ENCODE measurements at places on chromosomes 5 and 9.

- DNase-seq = no peak
Measured at GRCh38 chr5:178278358-178279023, 45.9 kb upstream of the PHYKPL start.

DNA sequence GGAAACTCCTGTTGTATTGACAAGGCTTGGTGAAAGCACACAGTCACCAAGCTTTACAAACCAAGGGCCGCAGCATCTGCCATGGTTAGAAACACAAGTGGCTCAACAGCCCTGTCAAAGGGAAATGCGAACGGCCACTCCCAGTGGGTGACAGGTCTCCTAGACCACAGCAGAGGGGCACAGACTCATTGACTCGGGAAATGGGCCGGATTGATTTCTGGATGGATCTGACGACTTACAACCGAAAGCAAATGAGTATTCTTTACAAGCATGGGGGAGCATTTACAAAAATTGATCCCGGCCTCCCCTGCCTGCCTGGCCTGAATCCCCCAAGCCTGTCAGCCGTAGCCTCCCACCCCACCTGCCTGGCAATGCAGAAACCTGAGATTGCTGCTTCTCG, 48.2 kb downstream of the ADAMTS2 start:
- DNase-seq = no peak

GRCh38 chr9:75685062-75685461, 205.4 kb upstream of the PCSK5 start:
- no peak for DNase-seq

GRCh38 chr5:68344447-68345111, 129.0 kb downstream of the PIK3R1 start:
- DNase-seq = no peak

DNA sequence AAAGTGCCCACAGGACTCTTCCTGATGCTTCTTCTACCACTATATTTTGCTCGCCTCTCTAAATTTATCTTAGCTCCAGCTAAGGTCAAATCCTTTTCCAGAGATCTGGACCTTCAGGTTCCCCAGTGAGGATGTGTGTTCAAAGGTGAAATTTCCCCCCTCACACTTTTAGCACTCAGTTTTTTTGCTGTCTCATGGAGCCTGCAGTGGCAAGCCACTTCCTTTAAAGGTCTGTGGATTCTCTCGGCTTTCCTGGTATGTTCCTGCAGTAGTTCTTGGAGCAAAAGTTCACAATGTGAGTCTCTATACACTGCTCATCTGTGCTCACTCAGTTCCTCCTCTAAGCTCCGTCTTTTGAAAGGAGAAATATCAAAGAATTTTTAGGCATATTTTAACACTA, 181.4 kb downstream of the LURAP1L start:
- no peak for DNase-seq

DNA sequence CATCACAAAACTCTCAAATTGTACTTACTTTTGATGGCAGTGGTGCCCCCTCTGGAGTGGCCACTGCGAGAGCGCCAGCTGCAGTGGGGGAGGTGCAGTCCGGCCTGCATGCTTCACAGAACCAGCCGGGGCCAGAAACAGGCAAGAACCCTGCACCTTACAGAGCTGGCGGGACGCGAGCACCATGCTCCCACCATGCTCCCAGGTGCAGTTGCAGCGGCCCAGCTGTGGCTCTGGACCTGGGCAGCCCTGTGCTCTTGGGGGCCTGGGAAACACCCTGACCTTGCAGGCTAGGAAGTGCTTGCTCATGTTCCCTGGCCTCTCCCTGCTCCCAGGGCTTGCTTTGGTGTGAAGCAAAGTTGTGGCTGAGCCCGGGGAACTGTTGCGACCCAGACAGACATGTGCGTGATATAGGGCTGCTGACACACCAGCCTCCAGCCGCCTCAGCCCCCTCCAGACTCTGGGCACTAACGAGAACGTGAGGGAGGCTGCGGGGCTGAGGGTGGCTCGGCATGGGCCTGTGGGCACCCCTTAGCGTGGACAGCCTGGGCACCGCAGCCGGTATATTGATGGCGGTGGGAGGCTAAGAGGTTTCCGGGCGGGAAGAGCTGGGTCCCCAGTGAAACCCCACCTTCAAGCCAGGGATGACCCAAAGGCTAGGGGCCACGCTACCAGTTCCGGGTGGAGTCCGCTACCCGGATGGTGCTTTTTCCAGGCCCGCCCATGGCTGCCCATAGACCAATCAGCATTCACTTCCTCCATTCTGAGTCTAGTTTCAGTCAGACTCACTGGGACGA, 1809.9 kb upstream of the ACO1 start:
- no peak for DNase-seq

DNA sequence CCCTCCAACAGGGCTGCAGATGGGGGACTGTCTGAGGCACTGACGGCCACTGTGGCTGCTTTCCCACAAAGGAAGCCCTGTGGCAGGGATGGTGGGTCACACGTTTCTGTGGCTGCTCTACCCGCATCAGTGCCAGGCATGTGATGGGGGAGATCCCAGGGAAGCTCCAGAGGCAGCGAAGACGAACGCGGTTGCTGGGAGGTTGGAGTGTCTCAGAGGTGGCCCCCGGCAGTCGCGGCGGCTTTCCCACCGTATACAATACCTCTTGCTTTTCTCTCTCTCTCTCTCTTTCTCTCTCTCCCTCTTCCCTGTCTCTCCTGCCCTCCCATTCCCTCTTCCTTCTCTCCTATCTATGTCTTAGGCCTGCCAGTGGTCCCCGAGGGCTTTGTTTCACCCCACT, 56.7 kb downstream of the CYFIP2 start:
- no peak for DNase-seq

DNA sequence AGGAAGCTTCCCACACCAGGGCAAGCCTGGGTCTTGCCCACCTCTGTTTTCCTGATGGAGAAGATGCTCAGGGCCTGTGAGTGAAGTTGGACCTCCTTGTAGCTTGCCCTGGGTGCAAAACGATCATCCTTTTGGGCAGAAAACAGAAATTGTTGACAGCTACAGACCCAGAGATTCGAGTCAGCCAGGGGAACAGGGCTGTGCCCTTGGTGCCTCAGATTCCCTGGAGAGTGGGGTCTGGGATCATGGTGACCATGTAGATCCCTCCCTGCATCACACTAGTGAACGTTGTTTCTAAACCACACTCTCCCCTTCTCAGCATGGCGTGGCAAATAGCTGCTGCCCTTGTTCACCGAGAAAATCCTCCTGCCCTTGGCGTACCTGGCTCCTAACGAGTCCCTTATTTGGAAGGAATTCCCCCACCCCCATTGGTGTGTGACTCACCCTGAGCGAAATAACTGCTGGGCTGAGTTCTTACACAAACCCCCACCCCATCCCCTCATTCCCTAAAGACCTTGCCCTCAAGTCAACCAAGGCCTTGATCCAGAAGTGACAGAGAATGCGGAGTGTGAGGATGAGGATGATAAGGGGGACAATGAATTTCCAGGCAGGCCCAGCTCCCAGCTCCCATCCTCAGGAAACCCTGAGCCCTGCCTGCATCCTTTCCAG, 1.1 kb upstream of the DCANP1 start:
- no peak for DNase-seq

GRCh38 chr5:51379331-51379700, 3.9 kb upstream of the ISL1 start:
- no peak for DNase-seq

DNA sequence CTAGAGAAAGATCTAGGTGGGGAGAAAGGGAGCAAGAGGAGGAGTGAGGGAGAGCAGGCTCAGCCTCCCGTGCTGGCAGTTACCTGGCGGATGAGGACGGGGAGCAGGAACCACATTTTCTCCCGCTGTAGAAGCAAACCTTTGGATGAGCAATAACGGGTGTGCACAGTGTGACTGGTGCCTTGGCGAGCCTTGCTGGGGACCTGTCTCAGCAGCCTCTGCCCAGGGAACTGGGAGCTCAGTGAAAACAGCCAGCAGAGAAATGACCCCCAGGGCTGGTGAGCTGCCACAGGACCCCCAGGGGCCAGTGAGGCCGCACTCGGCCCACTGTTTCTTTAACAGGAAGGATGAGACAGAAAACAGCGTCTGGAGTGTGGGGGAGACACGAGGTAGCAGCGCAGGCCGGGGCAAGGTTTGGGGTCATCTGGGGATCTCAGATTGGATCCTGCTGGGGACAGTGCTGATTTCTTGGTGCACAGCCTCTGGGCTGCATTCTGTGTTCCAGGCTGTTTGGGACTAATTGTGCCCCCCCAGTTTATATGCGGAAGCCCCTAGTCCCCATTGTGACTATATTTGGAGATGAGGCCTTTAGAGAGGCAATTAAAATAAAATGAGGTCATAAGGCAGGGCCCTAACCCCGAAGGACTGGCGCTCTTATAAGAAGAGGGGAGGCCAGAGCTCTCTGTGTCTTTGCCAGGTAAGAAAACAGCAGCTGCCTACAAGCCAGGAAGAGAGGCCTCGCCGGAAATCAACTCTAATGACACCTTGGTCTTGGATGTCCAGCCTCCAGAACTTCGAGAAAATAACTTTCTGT, 118.8 kb upstream of the PHYKPL start:
- no peak for DNase-seq

DNA sequence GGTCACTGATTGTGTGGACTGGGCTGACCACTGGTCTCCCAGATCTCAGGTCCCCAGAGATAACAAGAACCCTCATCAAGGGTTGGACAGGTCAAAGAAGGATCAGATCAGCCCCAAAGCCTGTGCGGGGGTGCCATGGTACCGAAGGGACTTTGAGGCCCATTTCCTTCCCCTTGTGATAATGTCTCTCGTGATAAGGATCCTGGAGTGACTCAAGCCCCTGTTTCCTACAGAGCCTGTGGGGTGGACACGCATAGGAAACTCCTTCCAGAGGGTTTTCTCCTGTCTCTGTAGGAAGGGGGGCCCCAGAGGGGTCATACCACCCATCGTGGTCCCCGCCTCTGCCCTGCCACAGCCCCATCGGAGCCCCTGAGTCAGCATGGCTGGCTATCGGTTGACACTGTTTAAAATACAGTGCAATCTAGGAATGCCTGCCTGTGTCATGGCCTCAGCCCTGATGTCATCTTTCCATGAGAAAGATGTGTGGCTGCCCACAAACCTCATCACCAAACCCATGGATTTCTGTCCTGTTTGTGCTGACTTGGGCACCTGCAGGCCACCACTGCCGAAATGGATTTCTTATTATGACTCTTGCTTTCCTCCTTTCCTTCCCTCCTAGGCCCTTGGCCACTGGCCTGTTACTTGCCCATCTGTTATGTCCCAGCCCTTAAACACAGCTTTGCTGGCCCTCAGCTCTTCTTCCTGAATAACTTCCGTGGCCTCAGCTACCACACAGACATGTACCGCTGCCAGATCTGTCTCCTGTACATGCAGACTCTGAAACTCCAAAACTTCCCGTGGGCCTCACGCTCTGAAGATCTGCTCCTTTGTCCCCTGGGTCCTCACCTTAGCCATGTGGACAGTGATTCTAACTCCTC, 2.9 kb upstream of the CSF2 start:
- no peak for DNase-seq

- DNase-seq = no peak
Measured at GRCh38 chr5:6508931-6509330, 60.3 kb downstream of the UBE2QL1 start.

DNA sequence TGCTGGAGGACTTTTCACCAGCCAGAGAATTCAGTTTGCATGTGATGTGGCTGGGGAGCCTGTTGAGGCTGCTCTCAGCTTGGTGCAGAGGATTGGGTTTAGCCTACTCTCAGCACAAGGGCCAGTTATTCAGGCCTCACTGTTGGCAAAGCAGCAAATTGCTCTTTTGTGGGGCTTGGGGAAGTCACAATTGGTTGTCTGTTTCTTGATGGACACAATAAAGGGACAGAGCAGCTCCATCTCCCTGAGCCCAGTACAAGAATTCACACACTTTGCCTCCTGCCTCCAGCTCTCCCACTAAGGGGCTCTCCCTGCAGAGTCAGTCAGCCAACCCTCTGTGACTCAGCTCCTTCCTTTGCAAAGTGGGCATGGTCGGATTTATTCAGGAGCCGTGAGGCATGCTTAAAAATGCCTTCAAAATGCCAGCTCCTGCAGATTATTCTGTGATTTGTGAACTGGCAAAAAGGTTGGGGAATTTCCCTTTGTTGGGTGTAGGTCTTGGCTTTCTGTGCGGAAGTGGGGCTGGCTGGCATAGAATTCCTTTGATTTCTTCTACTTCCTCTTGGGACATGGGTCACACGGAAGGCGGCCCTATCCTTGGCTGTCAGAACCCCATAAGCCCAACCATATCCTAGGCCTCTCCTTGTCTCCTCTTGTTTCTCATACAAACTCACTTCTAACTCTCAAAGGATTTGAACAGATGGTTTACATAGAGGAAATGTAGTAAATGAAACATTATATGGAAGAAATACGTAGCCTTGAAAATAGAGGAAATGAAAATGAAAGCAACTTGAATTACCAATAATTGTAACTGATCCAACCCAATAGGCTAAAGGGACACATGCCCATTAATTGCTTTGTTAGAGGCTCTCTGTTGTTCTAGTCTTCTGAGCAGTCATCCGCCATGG, 118.7 kb upstream of the CD180 start:
- DNase-seq = no peak

GRCh38 chr9:69109152-69109551, 64.9 kb upstream of the TJP2 start:
- no peak for DNase-seq

DNA sequence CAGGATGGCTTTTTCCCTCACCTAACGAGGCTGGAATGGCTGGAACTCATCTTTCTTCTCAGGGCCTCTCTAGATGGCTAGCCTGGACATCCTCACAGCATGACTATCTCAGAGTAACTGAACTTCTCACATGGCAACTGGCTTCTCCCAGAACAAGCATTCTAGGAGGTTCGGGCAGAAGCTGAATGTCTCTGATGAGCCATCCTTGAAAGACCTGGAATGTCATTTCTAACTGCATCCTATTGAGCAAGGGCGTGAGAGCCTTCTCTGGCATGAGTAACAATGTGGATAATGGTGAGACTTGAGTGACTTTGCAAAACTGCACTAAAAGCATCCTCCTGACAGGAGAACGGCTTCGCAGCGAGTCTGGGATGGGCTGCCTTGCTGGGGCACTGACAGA, 487.7 kb downstream of the MAT2B start:
- DNase-seq = no peak

DNA sequence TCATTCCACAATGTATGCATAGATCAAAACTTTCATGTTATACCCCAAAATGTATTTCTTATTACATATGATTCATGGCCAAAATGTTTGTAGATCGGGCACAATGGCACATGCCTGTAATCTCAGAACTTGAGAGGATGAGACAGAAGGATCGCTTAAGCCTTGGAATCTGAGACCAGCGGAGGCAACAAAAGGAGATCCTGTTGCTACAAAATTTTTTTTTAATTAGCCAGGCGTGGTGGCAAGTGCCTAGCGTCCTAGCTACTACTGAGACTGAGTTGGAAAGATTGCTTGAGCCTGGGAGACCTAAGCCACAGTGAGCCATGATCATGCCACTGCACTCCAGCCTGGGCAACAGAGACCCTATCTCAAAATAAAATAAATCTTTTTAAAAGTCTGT, 89.9 kb downstream of the MAPKAP1 start:
- no peak for DNase-seq

All from activated CD8-positive, alpha-beta memory T cell treated with anti-CD3 and anti-CD28 coated beads for 1 hour (primary cell).